ENCODE measurements at places on chromosomes 6 and 20.

DNA sequence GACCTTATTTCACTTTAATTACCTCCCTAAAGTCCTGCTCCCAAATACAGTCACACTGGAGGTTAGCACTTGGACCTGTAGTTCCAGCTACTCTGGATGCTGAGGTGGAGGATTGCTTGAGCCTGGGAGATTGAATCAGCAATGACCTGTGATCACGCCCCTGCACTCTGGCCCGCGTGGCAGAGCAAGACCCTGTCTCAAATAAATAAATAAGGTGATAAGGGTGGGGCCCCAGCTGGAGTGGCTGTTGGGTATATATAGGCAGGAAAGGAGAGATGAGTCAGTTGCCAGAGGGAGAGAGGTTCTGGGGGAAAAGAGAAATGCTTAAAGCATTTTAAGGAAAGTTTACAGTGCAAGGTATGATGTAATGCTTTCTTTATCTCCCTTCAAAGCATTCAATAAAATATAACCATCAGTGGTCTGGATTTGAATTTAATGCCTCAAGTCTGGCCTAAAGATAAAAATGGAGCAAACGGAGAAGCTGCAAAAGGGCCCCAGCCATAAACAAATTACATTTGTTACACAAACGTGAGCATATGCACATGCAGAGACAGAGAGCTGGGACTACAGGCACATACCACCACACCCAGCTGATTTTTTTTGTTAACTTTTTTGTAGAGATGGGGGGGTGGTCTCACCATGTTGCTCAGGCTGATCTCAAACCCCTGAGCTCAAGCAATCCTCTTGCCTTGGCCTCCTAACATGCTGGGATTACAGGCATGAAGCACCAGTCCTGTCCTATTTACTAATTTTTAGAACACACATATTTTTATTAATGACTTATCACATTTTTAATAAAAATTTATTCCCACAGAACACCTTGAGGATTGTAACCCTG lies 6.1 kb upstream of the PM20D2 start:
- DNase-seq, result no peak

GRCh38 chr6:32519118-32519909 lies 10.8 kb downstream of the HLA-DRB5 start:
- DNase-seq, result no peak

GRCh38 chr6:1437553-1438406 lies 48.4 kb downstream of the FOXF2 start:
- DNase-seq, result no peak

- no peak for DNase-seq
Measured at GRCh38 chr6:53578371-53578770, 33.5 kb upstream of the GCLC start.

DNA sequence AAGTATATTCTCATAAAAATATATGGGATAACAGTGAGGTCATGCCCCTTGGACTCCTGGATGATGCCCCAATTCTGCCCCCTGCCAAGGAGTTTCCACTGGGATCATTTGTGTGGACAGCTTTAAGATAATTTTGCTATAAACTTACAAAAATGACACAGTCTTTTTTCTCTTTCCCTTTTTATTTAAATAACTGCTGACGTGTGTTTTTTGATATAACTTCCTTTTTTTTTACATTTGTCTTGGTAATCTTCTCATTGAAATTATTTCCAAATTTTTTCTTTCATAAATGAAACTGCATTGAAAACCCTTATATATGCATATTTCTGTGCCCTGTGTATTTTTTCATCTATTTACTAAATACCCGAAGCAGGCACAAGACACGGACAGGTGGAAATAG lies 31.3 kb downstream of the CST9L start:
- DNase-seq, result no peak

DNA sequence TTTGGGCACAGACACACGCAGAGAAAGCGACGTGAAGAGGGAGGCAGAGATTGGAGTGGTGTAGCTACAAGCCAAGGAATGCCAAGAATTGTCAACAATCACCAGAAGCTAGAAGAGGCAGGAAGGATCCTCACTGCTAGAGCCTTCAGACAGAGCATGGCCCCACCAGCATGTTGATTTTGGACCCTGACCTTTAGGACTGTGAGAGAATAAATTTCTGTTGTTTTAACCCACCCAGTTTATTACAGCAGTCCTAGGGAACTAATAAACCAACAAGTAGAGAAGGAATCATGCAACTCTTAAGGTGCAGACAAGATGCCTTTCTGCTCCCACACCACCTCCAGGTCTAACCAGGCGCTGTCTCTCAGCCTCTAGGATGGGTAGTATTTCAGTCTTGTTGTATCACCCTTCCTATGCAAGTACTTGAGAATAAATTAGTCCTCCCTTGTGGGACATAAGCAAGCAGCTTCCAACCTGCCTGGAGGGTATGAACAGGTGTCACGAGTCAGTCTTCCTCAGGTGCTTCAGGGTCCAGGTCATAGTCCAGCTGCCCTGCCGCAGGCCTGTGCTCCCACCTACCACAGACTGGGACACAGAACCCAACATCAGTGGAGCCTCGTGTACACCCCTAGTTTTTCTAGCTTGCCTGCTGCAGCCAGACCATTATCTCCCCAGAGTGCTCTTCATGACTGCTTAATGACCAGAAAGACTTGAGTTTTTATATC lies 46.4 kb upstream of the CCN2 start:
- DNase-seq, result no peak

DNA sequence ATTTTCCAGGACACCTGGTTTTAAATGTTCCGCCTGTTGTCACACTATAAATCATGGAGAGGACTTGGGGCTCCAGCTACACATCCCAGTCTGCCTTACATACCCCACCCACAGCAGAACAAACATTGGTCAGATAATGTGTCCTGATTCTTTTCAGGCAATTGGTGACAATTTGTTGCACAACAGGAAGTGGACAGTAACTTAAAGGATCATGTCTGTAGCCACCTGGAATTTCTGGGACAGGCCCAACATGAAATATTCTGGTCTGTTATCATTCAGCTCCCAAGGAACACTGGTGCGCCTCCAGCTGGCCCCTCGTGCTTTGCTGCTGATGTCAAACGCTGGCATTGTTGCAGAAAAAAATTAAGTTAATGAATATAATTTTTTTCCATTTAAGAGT lies 117.2 kb downstream of the SOBP start:
- DNase-seq, result peak; percentile 46

DNA sequence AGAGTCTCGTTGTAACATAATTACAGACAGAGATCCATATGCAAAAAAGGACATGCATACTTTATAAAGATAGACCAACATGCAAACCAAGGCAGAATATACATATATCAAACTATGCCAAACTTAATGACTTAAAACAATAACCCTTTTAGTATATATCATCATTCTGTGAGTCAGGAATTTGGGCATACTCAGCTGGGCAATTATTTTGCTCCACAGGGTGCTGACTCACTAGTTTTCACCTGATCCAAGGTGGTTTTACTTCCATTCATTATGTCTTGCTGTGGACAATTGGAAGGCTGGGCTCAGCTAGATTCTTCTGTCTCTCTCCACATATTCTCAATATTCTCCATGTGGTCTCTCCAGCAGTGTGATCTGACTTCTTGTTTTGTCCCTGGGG lies 41.2 kb upstream of the RNF146 start:
- DNase-seq, result no peak

- peak; percentile 66 for DNase-seq
Measured at GRCh38 chr20:51372176-51372803, 170.2 kb downstream of the NFATC2 start.

DNA sequence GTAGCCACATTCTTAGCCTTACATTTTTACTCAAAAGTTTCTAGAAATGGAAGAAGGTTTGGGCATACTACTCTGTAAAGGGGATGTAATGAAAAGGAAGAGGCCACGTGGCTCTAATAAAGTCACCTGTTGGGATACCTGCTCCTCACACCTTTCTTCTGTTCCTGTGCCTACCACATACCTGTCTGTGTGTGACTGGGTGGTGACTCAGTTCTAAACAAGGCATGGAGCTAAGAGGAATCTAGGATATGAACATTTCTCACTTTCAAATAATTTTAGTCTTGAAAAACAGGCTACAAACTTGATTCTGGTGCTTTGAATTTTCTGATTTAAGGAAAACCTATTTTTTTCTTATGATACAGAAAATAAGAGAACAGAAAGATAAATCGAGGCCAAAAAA lies 363.6 kb downstream of the RFPL4B start:
- no peak for DNase-seq

- no peak for DNase-seq
Measured at GRCh38 chr20:1322511-1323245, 6.3 kb downstream of the SDCBP2 start.

GRCh38 chr6:165718491-165718891 lies 55.5 kb upstream of the PDE10A start:
- no peak for DNase-seq

GRCh38 chr20:37308086-37309050 lies 18.9 kb downstream of the MANBAL start:
- peak; percentile 39 for DNase-seq

DNA sequence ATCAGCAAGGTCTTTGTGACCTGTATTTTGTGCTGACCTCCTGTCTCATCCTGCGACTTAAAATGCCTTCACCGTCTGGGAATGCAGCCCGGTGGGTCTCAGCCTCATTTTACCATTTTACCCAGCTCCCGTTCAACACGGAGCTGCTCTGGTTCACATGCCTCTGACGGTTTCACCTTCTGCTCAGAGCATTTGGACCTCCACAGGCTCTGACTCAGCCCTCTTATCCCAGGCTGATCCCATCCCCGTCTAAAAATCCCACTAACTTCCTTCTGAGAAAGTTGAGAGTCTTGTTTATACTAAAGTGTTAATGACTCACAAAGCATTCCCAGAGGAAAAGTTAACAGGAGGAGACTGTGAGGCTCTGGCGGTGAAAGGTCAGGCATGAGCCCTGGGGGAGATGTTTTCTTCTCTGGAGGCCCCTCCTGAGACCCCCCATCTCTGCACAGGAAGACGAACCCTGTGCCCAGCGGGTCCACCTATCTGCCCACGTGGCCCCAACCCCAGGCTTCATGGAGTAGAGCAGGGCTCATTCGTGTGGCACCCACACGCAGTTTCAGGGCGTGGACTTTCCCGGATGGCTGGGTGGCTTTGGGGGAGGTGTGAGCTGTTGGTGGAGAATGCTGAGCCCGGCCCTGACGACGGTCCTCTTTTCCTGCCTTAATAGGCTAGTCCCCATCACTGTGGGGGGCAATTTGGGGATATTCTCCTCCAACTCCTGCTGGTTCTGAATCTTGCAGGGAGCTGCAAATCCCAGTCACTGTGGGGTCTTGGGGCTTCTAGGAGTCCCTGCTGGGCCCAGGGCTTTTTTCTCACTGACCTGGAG lies 3.3 kb upstream of the BIRC7 start:
- DNase-seq, result no peak

DNA sequence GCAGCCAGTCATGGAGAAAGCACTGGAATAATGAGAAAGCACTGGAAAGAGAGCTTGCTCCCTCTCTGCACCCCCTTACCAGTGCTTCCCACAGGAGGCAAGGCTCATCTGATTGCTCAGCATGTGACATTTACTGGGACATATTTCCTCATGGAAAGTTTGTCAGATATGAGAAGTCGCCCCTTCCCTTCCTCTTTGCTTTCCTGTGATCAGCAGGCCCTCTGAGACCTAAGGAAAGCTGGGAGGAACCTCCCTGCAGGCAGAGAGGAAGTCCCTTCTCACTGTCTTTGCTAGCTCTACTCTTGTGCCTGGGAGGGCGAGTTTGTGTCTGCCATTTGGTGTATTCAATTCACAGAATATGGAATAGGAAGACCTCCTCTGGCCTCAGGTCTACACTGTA lies 283.8 kb downstream of the ALDH8A1 start:
- DNase-seq, result no peak

- DNase-seq, result no peak
Measured at GRCh38 chr6:162845972-162846371, 118.2 kb downstream of the PACRG start.

DNA sequence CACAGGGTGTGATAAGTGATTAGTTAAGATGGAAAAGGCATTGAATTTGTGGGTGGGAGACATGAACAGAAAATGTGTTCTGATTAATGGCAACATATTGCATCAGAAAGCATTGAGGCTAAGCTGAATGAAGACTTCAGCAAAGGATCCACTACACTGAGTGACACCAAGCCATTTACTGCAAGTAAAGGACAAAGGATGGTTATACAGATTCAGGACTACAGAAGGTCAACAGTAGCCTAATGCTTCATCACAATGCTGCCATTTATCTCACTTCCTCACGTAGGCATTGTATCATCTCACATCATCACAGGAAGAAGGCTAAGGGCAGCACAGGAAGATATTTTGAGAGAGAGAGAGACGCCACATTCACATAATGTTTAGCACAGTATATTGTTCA lies 398.2 kb downstream of the COL12A1 start:
- no peak for DNase-seq

GRCh38 chr6:101402622-101403031 lies 9.1 kb downstream of the GRIK2 start:
- no peak for DNase-seq

DNA sequence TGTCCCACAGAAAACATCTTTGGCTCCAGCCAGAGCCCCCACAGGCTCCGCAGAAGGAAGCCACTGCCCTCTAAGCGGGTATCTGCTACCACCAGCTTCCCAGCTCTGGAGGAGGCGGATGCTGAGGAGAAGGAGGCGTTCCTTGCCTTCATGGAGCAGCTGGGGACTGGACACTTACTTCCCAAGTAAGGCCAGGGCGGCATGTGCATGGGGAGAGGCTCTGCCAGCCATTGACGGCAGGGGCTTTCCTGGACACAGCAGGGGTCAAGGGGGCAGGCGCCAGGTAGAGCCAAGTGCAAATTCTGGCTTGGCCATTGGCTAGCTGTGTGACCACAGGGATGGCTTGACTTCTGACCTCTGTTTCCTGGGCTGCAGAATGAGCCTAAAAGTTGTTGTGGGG lies 17.8 kb downstream of the RAB44 start:
- no peak for DNase-seq

DNA sequence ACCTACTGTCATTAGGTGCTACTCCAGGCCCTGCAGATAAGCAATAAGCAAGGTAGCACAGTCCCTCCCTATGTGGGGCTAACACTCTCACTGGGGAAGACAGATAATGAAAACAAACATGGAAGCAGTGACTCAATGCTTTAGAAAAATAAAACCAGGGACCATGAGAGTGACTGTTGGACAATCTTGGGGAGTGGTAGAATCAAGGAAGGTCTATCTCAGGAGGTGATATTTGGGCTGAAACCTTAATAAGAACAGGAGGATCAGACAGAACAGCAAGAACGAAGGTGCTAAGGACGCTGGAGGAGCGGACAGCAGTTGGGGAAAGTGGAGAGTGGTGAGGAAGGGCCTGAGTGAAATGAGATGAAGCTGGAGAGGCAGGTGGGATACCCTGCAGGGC lies 58.2 kb downstream of the BANF2 start:
- no peak for DNase-seq

- DNase-seq, result no peak
Measured at GRCh38 chr6:75397656-75398465, 95.7 kb downstream of the FILIP1 start.

DNA sequence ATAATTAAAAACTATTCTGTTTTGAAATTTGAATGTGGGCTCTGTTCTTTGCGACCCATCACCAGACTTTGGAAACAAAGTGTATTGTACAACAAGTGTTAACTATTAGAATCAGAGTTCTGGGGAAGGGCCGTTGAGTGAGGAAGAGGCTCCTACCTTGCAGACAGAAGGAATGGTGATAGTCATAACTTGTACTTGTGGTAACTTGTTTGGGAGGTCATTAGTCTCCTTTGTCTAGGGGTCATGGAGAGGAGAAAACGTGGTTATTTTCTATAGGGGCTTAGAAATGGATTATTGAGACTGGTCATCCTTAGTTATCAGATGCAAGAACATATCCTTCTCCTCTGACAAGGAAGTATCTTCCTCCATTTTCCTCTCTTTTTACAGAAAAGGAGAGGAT lies 174.8 kb downstream of the BMP2 start:
- DNase-seq, result no peak

Measured in heart left ventricle (tissue), 16 donors.